ENCODE measurements at places on chromosomes 1 and 21.

DNA sequence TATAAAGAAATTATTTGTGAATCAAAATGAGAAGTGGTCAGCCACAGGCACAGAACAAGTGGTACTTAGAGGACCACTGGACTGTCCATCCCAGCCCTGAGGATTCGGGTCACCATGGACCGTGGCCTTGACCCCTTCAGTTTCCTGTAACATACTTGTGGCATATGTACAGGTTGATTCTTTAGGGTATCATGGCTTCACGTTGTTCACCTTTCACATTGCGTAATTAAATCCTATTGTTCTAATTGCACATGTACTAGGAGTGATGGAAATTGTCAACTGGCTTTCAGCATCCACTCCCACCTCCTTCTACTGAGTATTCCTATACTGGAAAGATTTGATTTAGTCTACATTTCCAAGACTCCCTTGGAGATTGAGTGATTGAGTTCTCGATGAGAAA, 148.3 kb upstream of the GJB5 start:
- DNase-seq: no peak

GRCh38 chr1:47696737-47697441, 259.0 kb downstream of the FOXD2 start:
- DNase-seq: no peak

DNA sequence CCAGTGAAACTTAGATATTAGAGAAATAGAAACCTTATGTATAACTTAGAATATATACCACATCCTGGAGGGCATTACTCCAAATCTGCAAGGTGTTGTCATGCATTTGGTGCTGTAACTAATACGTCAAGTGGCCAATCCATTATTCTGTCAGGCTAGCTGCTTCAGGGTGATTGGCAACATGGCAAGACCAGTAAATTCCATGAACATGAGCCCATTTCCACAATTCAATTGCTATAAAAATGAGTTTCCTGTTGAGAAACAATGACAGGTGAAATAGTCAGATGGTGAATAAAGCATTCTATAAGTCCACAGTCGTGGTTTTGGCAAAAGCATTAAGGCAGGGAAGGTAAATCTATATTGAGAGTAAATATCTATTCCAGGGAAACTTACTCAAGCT, 566.0 kb downstream of the ADGRL2 start:
- no peak for DNase-seq

DNA sequence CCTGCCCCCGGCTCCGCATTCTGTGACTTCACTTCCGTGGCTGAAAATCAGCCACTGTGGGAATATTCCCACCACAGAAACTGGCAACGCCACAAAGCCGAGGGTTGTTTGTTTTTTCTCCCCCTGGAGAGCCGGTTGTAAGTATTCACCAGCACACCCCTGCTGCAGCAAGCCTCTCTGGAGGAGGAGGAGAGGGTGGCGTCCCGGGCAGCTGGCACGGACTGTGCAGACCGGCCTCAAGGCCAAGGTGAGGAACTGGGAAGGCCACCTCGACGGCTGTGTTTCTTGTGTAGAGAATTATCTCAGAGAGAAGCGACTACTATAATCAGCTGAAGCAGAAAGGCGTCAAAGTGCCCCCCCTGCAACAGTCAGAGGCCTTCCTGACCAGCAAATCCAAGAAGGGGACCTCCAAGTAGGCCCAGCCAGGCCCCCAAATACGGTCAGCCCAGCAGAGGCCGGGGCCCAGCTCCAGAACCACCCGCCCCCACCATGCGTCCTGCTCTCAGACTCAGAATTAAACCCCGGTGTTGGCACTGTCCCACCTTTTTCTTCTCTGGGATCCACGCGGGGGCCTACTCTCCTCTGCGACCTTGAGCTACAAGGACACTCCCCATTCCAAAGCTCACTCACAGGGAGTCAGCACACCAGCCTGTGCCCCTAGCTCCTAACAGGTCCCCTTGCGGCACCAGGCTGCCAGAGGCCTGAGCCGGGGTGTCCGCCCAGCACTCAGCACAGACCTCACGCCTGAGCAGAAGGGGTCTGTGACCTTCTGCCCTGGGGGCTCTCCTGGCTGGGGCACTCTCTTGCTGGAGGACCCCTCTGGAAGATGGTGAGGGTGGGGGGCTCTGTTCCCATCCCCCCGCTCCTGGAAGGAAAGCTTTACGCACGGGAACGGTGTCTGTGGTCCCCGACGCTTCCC, 1.2 kb upstream of the SMIM1 start:
- peak; percentile 28 for DNase-seq

GRCh38 chr1:206114692-206115640, 2.2 kb downstream of the AVPR1B start:
- DNase-seq: no peak

GRCh38 chr1:32020339-32020738, 6.7 kb downstream of the KHDRBS1 start:
- no peak for DNase-seq

- no peak for DNase-seq
These were observed 46.0 kb downstream of the IARS2 start for GRCh38 chr1:220139966-220140365.

- DNase-seq: no peak
These were observed 21.4 kb upstream of the NEK7 start for GRCh38 chr1:198135366-198135765.

GRCh38 chr1:96240438-96240837, 481.1 kb upstream of the PTBP2 start:
- DNase-seq: no peak

- no peak for DNase-seq
These were observed 24.6 kb upstream of the MAPKAPK2 start for GRCh38 chr1:206660136-206660535.

DNA sequence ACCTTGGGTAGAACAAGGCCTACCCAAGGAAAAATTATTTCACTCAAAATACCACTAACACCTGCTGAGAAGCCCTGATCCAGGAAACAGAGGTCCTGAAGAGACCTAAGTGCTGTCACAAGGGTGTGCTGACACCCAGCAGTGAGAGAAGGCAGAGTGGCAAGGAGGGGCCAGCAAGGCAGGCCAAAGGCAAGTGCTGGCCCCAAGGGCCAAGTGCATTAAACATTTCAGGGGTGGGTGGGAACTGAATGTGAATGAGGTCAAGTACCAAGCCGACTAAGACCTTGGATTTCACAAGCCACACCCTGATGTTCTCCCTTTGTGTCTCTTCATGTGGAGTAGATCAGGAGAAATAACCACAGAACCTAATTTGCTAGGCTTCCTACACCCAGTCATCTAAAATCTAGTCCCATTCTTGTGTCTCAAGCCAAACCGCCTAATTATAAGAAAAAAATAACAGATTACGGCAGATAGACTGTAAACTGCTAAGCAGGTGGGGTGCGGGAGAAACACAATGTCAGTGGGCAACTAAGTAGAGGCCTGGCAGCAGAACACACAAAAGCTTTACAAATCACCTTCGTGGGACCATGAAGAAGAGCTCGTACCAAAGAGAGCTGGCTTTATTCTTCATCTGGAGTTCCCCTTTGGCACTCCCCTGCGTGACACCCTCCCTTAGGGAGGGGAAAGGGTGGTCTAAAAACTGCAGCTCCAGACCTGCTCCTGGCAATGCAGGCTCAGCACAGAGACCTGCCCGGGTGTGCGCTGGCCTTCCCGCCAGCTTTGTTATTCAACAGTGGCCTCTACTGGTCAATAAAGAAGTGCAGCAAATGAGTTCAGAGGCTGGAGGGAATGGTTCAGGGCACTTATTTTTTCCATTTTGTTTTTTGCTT, 8.7 kb downstream of the UBE2G2 start:
- peak; percentile 78 for DNase-seq

DNA sequence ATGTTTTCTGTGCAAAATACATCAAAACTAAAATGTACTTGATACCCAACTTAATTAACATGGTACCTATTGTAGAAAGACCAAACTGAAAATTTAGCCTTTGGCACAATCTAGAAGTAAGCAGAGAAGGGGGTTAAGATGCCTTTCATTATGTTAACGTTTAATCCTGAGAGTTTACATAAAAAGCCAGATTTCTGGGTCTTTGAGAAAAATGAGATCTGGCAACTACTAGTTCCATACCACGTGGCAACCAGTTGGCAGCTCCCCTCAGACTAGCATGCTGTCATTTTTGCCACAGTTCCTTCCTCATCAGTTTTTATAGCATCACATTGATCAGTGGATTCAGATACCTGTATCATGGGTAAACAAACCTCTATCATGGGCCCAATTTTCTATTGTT, 1.5 kb downstream of the RO60 start:
- peak; percentile 57 for DNase-seq

- no peak for DNase-seq
These were observed 134.6 kb downstream of the GLIS1 start for GRCh38 chr1:53604291-53604919.

GRCh38 chr1:207833381-207833780, 77.5 kb downstream of the CD34 start:
- no peak for DNase-seq

GRCh38 chr1:51578383-51579109, 38.3 kb upstream of the OSBPL9 start:
- peak; percentile 50 for DNase-seq

- DNase-seq: no peak
These were observed at the start of gene RNF207 for GRCh38 chr1:6205849-6206519. Gene RNF207, plus strand, starts transcription at chr1:6206119. Its CDS starts 417 bp downstream, at chr1:6206536.

DNA sequence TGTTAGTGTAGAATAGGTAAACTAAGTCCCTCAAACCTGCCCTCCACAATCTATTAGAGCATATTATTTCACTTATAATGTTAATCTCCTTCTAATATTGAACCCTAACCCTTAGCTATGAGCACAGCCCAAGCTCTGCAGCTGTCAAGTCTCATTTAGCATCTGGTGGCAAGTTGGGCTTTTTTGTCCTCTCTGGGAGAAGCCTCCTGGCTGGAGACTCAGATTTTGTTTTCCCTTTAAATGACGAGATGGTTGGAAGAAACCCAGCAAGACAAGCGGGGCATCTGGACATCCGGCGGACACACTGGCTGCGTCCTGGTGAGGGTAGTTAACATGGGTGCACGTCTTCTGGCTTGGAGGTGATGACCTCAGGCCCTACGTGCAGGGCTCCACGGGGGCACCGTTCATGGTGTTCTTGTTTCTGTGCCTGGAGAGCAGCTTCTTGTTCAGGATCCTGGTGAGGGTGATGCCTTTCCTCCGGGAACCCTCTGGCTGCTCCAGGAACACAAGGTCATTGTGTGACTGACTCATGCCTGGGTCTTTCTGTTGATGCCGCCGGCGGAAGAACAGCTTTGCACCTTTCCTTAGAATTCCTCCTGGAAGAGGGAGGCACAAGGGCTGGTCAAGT, 9.7 kb upstream of the PRDM15 start:
- no peak for DNase-seq

DNA sequence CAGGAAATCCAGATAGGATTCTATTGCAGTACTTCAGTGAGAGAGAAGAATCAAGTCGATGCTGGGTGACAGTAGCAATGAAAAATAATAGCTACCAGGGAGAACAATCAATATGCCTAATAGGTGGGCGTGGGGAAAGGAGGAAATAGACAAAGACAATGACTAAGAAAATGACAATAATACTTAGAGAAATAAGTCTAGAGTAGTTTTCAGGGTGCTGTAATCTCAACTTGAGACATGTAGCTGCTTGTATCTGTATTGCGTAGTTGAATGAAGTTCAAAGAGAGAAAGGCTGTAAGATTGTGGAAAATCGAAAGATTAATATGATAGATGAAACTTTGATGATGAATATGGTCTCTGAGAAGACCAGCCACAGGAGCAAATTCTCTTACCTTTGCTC, 2.6 kb downstream of the STXBP3 start:
- DNase-seq: no peak

GRCh38 chr21:28745131-28746016, 247.3 kb downstream of the LTN1 start:
- peak; percentile 86 for DNase-seq

- DNase-seq: no peak
These were observed 13.5 kb downstream of the TNFSF4 start for GRCh38 chr1:173193639-173194038.

- DNase-seq: peak; percentile 59
These were observed 28.4 kb downstream of the EXTL2 start for GRCh38 chr1:100866041-100866900.

DNA sequence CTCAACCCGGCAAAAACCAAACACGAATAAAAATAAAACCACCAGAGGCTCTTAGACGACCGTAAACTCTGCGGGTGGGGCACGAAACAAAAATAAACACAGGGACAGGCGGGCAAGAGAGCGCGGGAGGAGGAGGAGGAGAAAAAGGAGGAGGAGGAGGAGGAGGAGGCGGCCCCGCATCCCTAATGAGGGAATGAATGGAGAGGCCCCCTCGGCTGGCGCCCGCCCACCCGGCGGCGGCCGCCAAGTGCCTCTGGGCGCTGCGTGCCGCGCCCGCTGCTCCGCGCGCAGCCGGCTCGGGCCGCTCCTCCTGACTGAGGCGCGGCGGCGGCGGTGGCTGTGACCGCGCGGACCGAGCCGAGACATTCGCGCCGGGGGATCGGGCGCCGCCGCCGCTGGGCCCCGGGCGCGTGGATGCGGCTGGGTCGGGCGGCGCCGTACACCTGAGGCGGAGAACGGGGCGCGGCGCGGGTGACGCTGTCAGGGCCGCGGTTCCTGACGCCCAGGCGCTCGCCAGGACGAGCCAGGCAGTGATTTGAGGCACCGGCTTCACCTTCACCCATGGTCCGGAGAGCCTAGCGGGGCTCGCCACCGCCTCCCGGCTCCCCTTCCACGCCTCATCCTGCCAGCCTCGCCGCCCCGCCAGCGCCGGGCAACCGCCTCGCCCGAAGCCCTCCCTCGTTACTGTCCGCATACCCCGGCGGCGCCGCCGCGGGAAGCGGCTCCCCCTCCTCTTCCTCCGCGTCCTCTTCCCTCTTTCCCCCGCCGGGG, at the start of gene MARK1:
TSS of gene MARK1 (plus strand) at position 229 of the 771 bp plus-strand sequence. CDS start 687 bp downstream, outside the sequence.
- DNase-seq: no peak

DNA sequence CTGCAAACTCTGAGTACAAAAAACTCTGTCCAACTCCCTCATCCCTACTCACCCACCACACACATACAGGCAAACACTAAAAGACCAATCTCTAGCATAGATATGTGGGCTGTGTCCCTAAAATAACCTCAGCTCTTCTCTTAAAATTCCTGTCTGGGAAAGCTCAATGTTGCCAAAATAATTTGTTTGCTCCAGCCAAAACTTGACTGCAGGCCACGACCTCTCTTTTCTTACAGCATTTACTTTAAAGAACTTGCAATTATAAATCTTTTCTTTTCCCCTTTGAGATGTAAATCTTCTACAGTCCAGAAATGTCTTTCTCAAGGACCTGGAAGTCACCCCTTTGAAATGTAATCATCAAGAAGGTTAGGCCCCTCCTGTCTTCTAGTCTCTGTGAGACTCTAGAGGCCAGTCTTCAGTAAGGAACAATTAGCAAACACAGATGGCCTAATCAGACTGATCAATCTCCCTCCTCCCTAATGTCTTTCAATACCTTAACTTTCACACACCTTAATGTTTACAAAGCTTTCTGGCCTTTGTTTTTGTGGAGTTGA, 483.6 kb upstream of the RGS18 start:
- no peak for DNase-seq
